Activated CD8-positive, alpha-beta memory T cell treated with anti-CD3 and anti-CD28 coated beads for 1 hour (primary cell): ENCODE measurements at places on chromosomes 13 and 19.

DNA sequence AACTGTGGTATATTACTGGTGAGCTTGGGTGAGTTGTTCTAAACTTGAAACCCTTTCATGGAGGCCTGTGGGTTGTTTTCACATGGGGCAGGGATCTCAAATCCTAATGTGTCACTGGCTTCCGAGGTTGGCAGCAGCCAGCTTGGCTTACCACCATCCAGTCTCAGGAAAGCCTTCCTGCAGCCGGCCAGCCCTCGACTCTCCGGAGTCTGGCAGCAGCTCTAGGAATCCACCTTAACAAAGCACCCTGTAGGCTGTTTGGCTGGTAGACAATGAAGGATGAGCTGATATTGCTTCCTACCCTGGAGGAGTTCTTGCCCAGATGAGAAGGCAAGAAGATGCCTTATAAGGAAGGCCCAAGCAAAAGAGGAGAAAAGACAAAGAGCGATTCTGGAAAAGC is 188.3 kb downstream of the KLF12 start:
- no peak for DNase-seq

DNA sequence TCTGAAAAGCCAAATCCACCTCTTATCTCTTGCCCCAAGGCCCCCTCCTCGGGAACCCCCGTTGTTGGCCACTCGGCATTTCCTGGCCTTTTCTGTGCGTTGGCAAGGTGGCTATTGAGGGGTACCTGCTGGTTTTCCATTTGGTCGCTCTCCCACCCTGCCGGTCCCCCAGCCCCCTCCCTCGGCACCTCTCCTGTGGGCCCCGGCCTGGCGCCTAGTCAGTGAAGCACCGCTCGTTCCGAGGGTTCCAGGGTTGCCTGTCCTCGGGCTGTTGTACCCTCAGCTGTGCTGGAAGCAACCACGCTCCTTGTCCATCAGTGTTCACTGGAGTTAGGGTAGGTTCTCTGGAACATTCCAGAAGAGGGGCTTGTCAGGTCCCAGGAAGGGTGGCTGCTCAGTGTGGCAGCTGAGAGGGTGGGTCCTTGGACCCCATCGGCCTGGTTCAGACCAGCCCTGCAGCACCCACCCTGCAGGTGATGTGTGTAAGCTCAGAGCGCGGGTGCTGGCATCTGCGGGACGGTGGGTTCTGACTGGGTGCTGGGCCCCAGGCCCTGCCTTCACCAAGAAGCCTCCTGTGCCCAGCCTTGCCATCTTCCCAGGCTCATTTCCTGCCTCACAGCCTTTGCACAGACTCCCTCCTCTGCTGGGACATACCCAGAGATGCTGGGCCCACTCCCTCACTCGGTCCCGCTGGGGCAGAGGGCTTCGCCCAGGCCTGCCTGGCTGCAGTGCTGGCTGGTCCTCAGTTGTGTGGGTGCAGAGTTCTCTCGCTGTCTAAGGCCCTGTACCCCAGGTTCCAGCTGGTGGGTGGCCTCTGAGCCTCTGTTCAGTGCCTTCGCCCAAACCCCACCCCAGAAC is 21.3 kb downstream of the NKPD1 start:
- DNase-seq = no peak

DNA sequence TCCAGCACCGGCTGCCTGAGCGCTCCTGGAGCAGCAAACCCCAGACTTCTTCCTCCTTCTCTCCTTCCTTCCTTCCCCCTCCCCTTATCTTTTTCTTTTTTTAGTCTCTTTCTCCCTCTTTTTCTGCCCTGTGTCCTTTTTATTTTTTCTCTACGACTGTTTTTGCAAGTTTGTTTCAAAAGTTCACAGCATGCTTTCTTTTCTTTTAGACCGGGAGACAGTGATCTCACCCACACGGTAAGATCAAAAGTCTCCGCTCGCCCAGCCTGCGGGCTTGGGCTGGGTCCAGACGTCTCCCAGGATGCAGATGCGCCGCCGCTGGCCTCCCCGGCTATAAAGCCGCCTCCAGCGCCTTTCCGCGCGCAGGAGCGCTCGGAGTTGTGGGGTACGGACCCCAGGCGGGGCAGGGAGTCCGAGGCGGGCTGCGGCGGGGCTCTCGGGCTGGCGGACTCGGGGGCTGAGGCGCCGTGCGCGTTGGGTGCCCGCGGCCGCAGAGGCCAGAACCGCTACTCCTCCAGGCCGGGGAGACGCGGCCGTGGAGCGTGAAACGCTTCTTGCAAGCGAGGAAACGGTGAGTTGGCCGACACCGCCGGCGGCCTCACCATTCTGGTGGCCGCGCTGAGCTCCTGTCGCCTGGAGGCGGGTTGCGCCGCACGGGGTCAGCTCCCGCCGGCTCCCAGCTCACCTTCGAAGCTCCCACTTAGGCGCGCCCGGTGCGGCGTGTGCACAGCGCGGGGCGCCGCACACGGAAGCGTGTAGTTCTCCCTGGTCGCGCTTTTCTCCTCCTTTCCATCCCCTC is 2.0 kb upstream of the TSHZ3 start:
- DNase-seq = no peak

GRCh38 chr13:32938907-32939306 is 77.3 kb upstream of the KL start:
- no peak for DNase-seq

DNA sequence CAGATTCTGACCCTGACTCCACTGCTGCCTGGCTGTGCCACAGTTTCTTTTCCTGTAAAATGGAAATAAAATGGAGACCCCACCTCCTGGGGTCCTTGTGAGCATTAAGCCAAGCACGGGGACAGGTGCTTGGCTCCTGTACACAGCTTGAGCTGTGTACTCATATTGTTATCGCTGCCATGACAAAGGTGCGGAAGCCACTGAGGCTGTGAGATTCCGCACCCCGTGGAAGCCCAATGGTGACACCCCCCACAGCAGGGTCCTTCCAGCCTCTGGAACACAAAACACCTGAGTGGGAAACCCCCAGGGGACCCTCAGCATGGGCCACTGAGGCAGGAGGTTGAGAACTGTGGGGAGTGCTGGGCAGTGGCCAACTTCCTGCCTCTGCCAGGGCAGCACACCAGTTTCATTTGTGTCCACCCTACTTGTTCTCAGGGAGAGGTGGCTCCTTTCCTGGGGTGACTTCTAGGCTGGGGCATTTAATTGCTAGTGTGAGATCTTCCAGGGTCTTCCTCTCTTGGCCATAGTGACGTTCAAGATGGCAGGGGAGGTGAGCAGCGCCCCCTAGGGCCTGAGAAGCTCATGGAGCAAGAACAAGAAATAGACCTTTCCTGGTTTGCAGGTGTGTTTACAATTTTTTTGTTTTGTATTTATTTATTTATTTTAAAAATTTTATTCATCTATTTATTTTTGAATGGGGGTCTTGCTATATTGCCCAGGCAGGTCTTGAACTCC is 5.4 kb upstream of the JSRP1 start:
- no peak for DNase-seq

- DNase-seq = no peak
Measured at GRCh38 chr13:43235028-43235427, 211.6 kb downstream of the DNAJC15 start.

GRCh38 chr19:38848299-38849146 is 1.3 kb downstream of the HNRNPL start:
- no peak for DNase-seq

- no peak for DNase-seq
Measured at GRCh38 chr13:111916201-111916600, 150.7 kb upstream of the SOX1 start.

- no peak for DNase-seq
Measured at GRCh38 chr13:41658057-41658661, 200.8 kb downstream of the RGCC start.

DNA sequence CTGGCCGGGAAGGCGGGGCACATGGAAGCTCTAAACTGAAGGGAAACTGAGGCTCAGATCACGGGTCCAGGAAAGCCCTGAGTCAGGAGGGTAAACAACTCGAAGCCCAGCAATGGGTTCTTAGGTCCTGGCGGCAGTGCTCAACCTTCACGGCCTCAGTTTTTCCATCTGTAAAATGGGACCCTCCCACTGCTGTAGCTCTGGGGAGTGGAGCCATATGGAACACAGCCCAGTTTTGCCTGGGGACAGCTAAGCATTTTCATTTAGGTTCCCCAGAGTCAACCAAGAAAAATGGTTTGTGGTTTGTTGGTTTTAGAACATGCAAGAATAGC is 30.4 kb downstream of the CEBPG start:
- DNase-seq = no peak

- DNase-seq = no peak
Measured at GRCh38 chr13:52644108-52644507, 1.9 kb downstream of the HNRNPA1L2 start.

- no peak for DNase-seq
Measured at GRCh38 chr19:48873476-48874302, 1.5 kb downstream of the PPP1R15A start.

- DNase-seq = no peak
Measured at GRCh38 chr13:105537113-105537512, 998.3 kb downstream of the EFNB2 start.

GRCh38 chr13:63249411-63250187 is 1834.0 kb upstream of the PCDH20 start:
- no peak for DNase-seq

DNA sequence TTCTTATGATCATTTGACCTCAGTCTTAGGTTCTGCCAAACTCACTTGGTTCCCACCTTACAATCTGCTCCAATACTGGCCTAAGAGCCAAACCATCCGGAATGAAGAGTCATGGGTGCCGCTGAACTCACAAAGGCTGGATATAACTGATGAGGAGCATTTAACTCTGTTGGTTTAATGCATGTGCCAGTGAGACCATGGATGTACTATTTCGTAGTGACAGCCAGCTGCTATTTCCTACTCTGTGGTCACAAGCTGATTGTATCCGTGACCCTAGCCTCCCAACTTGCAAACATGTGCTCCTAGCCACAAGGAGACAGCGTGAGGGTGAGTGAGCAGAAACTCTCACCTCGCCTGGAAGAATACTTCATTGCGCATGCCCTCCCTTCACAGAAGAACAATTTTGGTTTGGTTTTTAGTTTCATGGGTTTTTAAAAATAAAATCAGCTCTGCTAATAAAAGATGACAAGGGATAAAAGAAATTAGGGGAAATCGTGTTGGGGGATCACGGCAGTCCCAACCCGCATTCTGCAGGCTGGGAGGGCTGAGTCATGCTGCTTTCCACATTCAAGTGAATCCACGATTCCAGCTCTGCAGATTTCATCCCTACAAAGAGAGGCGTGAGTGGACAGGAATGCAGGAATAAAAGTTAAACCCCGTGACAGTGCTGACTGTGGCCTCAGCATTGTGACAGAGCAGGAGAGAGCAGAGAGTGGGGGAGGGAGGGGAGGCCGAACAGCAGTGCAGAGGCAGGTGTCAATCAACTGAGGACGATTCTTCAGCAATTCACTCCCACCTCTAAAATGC is 66.8 kb upstream of the RAP2A start:
- no peak for DNase-seq

DNA sequence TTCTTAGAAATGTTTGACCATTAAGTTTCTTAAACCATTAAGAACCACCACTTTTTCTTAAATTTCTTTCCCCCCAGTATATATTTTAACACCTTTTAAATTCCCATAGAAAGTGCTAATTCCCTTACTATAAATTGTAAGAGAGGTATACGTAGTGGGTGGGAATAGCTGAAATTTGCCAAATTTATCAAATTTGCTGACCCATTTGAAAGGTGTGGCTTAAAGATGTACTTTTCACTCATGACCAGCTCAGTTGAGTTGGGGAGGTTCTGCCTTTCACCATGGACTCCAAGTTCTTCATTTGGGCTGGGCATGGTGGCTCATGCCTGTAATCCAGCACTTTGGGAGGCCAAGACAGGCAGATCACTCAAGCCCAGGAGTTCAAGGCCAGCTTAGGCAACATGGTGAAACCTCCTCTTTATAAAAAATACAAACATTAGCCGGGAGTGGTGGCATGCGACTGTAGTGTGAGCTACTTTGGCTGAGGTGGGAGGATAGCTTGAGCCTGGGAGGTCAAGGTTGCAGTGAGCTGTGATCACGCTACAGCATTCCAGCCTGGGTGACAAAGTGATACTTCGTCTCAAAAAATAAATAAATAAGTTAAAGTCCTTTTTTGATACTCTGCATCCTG is 133.2 kb downstream of the MRPL57 start:
- DNase-seq = no peak

DNA sequence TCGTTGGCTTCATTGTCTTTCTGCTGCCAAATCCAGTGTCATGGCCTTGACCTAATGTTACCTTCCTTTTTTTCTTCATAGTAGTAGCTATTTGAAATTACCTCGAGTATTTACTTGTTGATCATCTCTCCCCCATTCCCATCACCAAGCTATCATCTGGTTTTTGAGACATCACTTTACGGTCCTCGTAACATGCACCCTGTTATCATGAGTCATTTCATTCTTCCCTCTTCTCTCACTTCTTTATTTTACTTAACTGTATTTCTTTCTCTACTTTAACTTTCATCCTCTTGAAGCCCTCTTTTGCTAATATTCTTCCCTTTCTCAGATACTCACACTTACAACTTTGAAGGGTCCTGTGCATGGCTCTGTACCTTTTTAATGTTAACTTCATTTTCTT is 31.8 kb downstream of the TPP2 start:
- no peak for DNase-seq

GRCh38 chr13:95541308-95541707 is 11.2 kb upstream of the CLDN10 start:
- no peak for DNase-seq

DNA sequence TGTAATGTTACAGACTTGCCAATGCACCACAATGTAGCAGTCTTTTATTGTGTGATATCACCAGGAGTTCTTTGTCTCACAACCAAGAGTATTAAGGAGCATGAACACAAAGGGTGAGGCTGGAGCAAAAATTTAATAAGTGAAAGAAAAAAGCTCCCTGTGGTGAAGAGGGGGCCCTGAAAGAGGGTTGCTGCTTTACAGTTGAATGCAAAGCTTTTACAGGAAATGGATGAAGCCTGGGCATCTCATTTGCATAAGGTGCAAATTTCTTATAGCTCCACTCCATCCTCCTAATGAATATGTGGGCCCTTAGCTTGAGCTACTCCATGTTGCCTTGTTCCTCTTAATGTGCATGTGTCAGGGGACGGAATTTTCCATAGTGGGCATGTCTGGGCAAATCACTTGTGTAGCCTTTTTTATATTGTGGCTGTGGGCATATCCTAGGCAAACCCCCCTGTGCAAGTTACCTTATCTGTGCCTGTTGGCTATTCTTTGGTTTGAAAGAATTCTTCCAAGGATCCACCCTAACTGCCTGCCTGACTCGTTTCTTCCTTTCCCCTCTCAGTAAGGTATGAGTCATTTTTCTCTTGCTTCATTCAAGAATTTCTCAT is 45.3 kb upstream of the TRPC4 start:
- no peak for DNase-seq

GRCh38 chr19:39303373-39304184 is 7.4 kb downstream of the IFNL1 start:
- DNase-seq = no peak

- no peak for DNase-seq
Measured at GRCh38 chr19:2315818-2316353, 7.9 kb upstream of the LINGO3 start.

- DNase-seq = no peak
Measured at GRCh38 chr13:22141716-22142115, 470.8 kb downstream of the FGF9 start.

GRCh38 chr19:30590596-30591229 is 218.5 kb downstream of the ZNF536 start:
- DNase-seq = no peak

DNA sequence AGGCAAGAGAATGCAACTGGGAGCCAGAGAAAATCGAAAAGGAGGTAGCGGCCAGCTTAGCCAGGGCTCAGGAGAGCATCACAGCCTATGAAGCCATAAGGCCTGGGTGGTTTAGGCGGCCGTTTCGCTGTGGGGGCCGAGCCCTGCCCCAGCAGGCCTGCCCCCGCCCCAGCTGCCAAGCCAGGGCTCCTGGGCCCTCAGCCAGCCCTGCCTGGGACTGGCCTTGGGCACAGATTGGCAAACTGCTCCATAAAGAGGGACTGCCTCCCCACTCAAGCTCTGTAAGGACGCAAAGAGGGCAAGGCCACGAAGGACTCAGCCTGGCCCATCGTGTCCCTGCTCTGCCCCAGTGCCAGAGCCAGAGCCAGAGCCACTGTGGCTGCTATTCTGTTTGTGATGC is 10.2 kb downstream of the ZNF653 start:
- DNase-seq = no peak
